ENCODE measurements at places on chromosomes 12 and 14.
A peak's percentile ranks its signal among the peaks of the same experiment; 100 is the strongest.

GRCh38 chr14:44162197-44162596 lies 344.9 kb downstream of the FSCB start:
- DNase-seq = no peak

- DNase-seq = peak; percentile 13
These were observed 174.2 kb upstream of the SLC38A2 start for GRCh38 chr12:46546634-46547273.

- no peak for DNase-seq
These were observed 1.8 kb upstream of the CLEC2A start for GRCh38 chr12:9933958-9934357.

- DNase-seq = no peak
These were observed 14.7 kb downstream of the FANCM start for GRCh38 chr14:45150386-45150890.

- DNase-seq = peak; percentile 72
These were observed 54.4 kb downstream of the PELI2 start for GRCh38 chr14:56172571-56172971.

DNA sequence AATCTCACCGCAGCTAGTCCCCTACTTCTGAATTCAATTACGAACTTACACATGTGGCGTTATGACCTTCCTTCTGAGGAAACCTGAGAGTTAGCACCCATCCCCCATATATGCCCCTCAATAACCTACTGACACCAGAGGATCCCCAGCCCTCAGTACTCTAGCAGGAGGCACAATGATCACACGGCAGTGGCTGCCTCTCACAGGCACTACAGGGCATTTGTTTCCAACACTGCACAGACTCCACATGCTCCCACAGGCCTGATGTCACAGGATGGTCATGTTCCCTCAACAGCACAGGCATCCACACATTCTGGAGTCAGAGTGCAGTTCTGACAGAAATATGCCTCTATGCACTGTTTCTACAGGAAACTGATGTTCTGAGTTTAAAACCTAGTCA lies 17.4 kb downstream of the PPP1CC start:
- DNase-seq = no peak

Measured in adipocyte (in vitro differentiated cells).